ENCODE measurements at places on chromosomes 1 and 21. TPM values are rescaled to one million over a fixed set of nuclear protein-coding genes. Genes with fewer than 3 reads are reported as not detected.

- DNase-seq: no peak
Measured at GRCh38 chr1:202953392-202953791, 4.7 kb downstream of the ADIPOR1 start.

DNA sequence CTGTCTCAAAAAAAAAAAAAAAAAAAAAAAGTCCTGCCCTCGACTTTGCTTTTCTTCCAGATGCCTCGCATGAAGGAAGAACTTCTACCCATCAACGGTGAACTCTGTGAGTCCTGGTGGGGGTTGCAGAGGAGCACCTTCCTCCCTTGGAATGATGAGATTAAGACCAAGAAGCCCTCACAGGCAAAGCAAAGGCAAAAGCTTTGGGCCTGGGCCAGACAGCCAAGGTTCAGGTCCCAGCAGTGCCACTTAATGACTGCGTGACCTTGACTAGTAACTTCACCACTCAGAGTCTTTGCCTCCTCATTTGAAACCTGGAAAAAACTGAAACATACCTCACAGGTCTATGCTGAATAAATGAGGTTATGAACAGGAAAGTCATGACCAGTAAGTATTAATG is 55.5 kb downstream of the ZSCAN20 start:
- DNase-seq: no peak

DNA sequence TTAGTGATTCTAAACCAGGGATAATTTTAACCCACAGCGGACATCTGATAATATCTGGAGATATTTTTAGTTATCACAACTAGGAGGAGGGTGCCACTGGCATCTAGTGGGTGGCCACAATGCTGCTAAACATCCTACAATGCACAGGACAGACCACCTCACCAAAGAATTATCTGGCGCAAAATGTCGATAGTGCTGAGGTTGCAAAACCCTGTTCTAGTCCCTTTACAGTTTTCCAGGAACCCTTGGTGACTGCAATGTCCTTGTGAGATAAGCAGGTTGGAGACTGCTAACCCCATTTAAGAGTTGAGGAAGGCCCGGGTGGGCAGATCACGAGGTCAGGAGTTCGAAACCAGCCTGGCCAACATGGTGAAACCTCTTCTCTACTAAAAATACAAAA is 163.1 kb upstream of the BEND5 start:
- no peak for DNase-seq

GRCh38 chr1:183966487-183966886 is 71.0 kb downstream of the COLGALT2 start:
- DNase-seq: no peak

- peak; percentile 42 for DNase-seq
Measured at GRCh38 chr1:155126556-155127104, 1.0 kb upstream of the EFNA1 start.

GRCh38 chr1:161440312-161440894 is 64.9 kb upstream of the FCGR2A start:
- DNase-seq: no peak

GRCh38 chr1:171683870-171684269 is 31.4 kb upstream of the MYOC start:
- no peak for DNase-seq

GRCh38 chr21:38495696-38496095 is 2.6 kb downstream of the ERG start:
- DNase-seq: no peak

- DNase-seq: no peak
Measured at GRCh38 chr1:172003766-172004530, 162.7 kb downstream of the DNM3 start.

CNTN2 gene
- not detected for total RNA-seq

SPATA21 gene
- not detected for total RNA-seq

ITLN1 gene
- total RNA-seq: 938 TPM

SAMD11 gene
- 23.0 TPM for total RNA-seq

UBE2U gene
- not detected for total RNA-seq

CLIC6 gene
- total RNA-seq: 34.1 TPM
